HFF-Myc (cell line): ENCODE measurements at places on chromosomes 6 and 20.
A peak's percentile ranks its signal among the peaks of the same experiment; 100 is the strongest.

GRCh38 chr6:116113386-116113785 is 12.5 kb downstream of the COL10A1 start:
- no peak for DNase-seq

DNA sequence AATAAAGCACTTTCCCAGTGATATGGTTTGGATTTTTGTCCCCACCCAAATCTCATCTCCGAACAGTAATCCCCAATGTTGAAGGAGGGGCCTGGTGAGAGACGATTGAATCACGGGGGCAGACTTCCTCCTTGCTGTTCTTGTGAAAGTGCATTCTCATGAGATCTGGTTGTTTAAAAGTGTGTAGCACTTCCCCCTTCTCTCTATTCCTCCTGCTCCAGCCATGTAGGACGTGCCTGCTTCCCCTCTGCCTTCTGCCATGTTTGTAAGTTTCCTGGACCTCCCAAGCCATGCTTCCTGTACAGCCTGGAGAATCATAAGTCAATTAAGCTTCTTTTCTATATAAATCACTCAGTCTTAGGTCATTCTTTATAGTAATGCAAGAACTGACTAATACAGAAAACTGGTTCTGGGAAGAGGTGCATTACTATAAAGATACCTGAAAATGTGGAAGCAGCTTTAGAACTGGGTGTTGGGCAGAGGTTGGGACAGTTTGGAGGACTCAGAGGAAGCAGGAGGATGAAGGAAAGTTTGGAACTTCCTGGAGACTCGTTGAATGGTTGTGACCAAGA is 7.4 kb downstream of the EPM2A start:
- no peak for DNase-seq

DNA sequence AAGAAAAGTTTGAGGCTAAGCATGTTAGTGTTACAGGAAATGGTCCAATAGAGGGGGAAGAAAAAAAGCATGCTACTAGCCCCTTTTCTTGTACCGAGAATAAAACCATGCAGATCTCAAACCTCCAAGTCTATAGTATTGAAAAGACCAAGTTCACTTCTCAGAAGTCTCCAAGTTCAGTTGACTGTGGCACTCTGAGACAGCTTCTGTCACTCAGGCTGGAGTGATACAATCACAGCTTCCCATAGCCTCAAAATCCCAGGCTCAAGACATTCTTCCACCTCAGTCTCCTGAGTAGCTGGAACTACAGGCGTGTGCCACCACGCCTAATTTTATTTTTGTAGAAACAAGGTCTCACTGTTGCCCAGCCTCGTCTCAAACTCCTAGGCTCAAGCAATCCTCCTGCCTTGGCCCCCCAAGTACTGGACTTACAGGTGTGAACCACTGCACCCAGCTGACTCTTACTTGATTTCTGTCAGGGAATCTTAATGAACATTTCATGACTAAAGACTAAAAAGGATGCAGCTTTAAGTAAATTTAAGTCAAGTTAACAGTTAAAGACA is 16.2 kb downstream of the C6orf62 start:
- no peak for DNase-seq

- no peak for DNase-seq
These were observed 55.9 kb downstream of the PRKN start for GRCh38 chr6:162671580-162672165.

DNA sequence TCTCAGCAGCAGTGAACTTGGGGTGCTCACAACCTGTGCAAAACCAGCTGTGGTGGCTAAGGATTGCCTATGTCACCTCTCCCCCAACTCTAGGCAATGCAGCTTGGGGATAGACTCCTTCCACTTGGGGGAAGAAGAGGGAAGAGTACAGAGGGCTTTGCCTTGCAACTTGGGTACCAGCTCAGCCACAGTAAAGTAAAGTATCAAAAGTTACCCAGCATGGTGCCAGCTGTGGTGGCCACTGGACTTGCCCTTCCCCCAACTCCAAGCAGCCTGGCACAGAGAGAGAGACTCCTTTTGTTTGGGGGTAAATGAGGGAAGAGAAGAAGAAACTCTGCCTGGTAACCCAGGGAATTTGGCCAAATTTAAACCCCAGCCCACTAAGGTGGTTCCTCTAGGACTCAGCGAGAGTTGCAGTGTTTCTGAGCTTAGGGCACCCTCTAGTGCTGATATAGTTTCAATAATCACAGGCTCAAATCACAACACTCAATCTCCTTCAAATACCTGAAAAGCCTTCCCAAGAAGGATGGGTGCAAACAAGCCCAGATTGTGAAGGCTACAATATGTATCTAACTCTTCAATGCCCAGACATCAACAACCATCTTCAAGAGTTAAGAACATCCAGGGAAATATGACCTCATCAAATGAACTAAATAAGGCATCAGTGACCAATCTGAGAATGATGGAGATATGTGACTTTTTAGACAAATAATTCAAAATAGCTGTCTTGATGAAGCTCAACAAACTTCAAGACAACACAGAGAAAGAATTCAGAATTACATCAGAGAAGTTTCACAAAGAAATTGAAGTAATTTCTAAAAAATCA is 7.6 kb upstream of the DEFB129 start:
- DNase-seq, result no peak

- no peak for DNase-seq
These were observed 149.7 kb downstream of the LAMA2 start for GRCh38 chr6:129032602-129033001.

DNA sequence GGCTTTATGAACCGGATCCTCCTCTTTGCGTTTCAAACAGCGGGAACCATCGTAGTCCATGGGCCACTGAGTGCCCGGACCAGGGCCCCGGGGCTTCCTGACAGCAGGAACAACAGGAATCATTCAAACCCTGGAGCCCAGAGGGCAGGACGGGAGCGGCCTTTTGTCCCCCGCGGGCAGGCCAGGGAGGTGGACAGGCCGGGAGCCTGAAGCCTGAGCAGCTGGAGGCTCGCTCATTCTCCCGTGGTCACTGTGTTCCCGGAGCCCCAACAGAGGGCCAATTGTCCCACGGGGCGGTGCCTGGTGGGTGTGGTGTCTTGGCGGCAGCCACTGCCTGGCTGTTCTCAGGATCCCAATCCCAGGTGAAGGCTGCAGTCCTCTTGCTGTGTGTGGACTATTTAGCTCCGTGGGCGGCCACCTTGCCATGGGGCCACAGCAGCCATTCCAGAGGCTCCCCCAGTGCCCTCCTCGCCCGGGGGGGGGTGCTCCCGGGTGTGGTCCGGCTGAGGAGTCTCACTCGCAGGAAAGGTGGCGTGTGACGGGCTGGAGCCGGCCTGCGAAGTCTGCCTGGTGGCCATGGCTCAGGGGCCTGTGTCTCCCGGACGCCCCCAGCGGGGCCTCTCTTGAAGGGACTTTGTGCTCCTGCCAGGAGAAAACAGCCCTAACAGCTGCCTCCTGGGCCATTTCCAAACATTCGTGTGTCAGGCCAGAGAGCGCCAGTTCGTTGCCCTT is 77.2 kb upstream of the BHLHE23 start:
- DNase-seq, result no peak

- DNase-seq, result peak; percentile 3
These were observed 714.6 kb downstream of the CD109 start for GRCh38 chr6:74410630-74411029.

- DNase-seq, result no peak
These were observed 90.1 kb upstream of the AFDN start for GRCh38 chr6:167736486-167737204.

- no peak for DNase-seq
These were observed 346.2 kb upstream of the MMS22L start for GRCh38 chr6:97629180-97629579.

- no peak for DNase-seq
These were observed 394.0 kb downstream of the LAMA2 start for GRCh38 chr6:129276986-129277385.

- DNase-seq, result no peak
These were observed 116.5 kb downstream of the TCP11 start for GRCh38 chr6:35024551-35025054.

- DNase-seq, result no peak
These were observed 97.9 kb downstream of the ADGRG6 start for GRCh38 chr6:142399739-142400138.

DNA sequence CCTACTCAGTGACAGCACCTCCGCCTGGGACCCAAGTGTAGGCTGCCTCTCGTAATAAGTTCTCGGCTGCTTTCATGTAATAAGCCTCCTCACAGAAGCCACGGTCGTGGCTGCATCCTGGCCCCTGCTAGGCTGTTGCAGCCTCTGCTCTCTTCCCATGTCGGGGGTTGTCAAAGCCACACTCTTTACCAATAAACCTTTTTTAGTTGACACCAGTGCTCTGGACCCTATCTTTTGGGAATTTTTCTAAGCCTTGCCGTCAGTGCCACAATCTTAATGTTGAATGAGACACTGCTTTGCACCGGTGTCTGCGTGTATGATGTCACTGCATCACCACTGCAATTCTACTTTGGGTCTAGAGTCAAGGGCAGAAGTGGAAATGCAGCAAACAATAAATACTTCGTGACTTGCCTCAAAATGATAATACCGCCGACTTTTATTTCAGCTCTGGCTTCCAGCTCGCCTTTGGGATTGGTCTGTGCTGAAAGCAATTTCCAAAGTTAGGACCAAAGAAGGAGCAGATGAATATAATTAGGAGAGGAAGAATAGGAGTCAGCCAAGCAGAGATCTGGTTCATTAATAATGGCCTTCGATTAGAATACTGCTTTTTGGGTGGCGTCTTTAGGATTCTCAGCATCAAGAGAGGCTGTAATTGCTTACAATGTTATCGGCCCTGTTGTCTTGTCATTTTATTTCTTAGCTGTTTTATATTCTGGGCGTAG is 57.6 kb upstream of the CCN6 start:
- no peak for DNase-seq

DNA sequence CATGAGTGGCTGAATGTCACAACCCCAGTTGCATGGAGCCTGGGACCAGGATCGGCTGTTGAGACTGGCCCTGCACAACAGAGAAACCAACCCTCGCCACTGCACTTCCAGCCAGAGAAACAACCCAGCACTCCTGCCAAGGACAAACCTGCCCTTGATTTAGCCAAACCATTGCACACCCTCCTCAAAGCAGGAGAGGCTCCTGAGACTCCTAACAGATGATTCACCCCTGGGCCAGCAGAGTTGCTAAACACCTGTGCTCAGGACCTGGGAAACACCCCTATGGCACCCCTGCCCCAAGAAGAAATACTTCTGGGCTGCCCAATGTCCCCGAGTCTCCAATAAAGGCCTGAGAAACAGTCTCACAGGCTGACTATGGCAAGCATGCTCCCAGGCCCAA is 17.8 kb downstream of the WDR27 start:
- no peak for DNase-seq

- no peak for DNase-seq
These were observed 84.2 kb upstream of the MARCKS start for GRCh38 chr6:113772961-113773360.

GRCh38 chr20:49384437-49385434 is 97.7 kb downstream of the KCNB1 start:
- DNase-seq, result no peak

DNA sequence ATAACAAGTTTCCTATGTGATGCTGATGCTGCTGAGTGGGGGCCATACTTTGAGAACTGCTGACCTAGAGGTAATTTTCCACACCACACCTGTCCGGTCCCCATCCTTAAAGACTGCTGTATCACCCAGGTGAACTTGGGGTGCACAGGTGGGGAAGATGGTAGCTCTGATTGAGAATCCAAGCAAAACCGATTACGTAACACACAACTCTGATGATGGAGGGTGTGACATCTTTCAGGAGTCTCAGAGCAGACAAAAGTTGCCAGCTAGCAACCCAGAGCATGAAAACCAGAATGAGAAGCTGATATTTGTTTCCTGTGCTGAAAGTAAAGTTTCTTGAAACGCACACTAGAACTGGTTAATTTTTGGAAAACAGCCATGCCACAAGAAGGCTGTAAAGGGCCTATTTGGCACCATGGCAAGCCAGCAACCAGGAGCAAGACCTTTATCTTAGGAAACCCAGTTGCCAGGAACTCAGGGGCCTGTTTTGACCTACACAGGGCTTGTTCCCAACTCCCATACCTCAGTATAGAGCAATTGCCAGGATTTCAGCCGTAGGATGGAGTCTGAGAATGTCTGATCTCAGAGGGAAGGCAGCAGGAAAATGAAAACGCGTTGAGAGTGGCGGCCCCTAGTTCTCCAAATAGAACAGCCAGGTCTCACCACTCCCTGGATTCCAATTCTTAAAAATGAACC is 21.6 kb upstream of the TBC1D7 start:
- DNase-seq, result no peak

- no peak for DNase-seq
These were observed 901 bp upstream of the TMEM151B start for GRCh38 chr6:44269178-44269920.

DNA sequence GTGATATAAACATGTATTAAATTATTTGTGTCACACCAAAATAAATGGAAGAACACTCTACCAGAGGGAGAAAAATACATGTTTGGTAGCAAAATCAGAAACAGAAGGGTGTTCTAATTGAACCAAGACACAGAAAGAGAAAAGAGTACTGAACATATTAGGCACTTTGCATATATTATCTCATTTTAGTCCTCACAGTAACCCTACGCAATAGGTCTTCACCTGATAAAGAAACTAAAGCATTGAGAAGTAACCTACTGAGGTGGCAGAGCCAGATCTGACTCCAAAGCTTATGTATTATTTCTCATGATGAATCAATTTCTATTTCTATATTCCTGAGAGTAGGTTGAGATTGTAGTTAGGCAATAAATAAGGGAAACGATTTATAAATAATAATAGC is 77.7 kb downstream of the FYN start:
- no peak for DNase-seq

- peak; percentile 90 for DNase-seq
These were observed 33.5 kb downstream of the TPBG start for GRCh38 chr6:82396964-82397751.

DNA sequence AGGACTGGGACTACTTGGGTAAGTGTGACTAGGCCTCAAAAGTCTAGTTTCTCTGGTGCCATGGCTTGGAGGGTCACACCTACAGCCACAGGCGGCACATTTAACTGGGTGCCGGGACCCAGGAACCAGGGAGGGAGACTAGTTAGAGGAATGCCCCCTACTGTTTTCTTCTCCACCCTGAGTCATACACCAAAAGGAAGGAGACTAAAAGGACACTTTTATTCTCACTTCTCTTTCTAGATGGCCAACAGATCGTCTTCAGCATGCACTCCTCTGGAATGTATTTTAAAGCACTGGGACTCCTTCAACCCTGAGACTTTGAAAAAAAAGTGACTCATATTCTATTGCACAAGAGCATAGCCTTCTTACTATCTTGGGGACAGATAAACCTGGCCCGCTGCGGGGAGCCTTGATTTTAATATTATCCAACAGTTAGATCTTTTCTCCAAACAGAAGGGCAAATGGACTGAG is 33.4 kb downstream of the PLN start:
- no peak for DNase-seq

- no peak for DNase-seq
These were observed at the start of gene SLC35D3 for GRCh38 chr6:136921936-136922684. SLC35D3 (plus strand) TSS chr6:136922301; CDS start chr6:136922429, 128 bp downstream.

GRCh38 chr6:97399208-97399607 is 116.2 kb upstream of the MMS22L start:
- no peak for DNase-seq

DNA sequence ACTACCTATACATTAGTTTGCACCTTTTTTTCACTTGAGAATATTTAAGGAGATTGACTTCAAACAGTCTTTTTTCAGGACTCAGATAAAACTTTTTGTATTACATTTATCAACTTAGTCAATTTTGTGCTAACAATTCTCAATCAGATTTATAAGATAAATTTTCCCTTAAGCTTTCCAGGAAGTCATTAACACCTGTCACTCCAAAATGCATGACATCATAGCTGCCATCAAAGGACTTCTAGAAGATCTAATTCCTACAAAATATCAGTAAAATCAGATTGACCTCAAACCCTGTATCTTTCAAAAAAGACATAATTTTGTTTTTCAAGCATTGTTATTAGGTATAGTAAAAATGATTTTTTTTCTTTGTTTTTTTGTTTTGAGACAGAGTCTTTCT is 9.9 kb downstream of the RFPL4B start:
- no peak for DNase-seq

- no peak for DNase-seq
These were observed 95.6 kb downstream of the SNX5 start for GRCh38 chr20:17872959-17873358.
